ENCODE measurements at places on chromosomes 16 and 17. TPM values are rescaled to one million over a fixed set of nuclear protein-coding genes. Genes with fewer than 3 reads are reported as not detected.

- DNase-seq = peak; percentile 79
Measured at GRCh38 chr16:57513371-57514102, 22.8 kb downstream of the CCDC102A start.

The CCDC200 gene
- not detected for total RNA-seq

DNA sequence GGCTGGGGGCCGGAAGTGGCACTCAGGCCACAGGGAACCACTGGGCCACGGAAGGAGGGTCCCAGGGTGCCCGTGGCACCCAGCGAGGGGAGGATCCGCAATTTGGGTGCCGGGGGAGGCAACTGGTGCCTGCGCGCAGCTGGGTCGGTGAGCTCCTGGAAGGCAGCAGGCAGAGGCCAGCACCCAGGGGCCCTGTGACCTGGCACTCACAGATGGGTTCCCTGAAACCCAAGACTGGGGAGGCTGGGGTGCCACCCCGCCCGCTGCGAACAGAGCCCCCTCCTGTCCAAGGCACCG, 663 bp downstream of the SSTR5 start:
- DNase-seq = no peak

DNA sequence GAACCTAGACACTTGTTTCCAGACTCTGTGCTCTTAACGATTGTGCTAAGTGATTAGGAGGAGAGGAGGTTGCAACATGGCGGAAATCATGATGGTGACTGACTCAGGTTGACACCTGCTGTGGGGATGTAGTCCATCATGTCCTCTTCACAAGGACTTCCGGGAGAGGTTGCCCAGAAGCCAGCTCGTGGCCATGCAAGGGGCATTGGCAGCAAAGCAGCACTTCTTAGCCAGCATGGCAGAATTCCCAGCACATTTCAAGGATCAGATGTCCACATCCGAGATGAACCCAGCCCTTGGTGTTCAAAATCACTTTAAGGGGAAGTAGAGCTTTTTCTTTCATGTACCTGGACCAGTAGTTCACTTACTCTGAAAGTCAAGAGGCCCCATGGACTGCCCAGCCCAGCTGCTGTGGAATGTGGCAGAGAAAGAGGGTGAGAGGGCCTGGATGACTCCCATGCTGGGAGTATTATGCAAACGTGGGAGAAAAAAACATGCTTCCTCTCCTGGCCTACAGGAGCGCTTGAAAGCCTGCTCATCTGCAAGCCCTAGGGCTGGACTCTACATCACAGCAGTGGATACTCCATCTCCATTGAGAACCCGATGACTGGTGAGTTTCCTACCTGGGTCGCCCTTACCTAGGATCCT, 65.5 kb downstream of the IRX6 start:
- DNase-seq = peak; percentile 77

DNA sequence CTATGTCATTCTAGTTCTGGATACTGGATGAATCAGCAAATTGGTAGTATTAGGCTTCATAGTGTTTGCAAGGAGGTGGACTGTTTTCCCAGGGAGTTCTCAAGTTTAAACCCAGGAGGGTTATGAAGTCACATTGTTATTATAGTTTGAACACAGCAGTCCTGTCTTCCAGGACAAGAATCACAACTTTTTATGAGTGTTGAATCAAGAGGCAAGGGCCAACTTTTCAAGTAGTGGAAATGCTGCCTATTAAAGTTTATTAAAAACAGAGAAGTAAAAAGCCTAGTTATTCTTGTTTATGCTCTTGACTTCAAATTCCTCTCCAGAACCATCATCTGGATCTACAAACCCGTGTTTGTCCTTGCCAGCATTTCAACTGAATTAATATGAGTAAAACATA, 86.3 kb upstream of the GOT2 start:
- DNase-seq = no peak

DNA sequence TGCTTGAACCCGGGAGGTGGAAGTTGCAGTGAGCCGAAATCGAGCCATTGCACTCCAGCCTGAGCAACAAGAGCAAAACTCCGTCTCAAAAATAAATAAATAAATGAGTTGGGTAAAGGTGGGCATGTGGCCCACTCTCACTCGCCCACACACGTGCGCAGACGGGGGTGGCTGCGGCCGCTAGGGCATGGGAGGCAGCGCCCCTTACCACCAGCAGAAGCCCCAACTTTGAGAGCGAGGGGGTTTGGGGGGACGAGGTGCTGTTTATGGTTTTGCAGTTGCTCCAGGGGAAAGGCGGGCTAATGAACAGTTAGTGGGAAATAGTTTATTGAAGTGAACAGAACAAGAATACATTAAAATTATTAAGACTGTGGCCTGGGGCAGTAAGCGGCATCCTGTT, 14.9 kb upstream of the RBFOX3 start:
- DNase-seq = peak; percentile 18

DNA sequence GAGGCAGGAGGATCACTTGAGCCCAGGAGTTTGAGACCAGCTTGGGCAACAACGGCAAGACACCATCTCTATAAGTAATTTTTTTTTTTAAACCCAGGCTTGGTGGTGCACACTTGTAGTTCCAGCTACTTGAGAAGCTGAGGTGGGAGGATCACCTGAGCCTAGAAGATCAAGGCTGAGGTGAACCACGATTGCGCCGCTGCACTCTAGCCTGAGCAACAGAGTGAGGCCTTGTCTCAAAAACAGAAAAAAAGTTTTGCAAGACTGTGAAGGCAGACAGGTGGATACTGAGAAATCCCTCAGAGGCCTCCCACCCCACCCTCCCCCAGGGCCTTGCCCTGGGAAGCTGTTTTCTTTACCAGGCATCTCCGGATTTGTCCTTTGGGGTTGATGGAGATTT, 125.4 kb downstream of the MGAT5B start:
- DNase-seq = no peak

The KRT14 gene
- not detected for total RNA-seq

- DNase-seq = no peak
Measured at GRCh38 chr17:19368229-19368628, 5.7 kb upstream of the B9D1 start.

DNA sequence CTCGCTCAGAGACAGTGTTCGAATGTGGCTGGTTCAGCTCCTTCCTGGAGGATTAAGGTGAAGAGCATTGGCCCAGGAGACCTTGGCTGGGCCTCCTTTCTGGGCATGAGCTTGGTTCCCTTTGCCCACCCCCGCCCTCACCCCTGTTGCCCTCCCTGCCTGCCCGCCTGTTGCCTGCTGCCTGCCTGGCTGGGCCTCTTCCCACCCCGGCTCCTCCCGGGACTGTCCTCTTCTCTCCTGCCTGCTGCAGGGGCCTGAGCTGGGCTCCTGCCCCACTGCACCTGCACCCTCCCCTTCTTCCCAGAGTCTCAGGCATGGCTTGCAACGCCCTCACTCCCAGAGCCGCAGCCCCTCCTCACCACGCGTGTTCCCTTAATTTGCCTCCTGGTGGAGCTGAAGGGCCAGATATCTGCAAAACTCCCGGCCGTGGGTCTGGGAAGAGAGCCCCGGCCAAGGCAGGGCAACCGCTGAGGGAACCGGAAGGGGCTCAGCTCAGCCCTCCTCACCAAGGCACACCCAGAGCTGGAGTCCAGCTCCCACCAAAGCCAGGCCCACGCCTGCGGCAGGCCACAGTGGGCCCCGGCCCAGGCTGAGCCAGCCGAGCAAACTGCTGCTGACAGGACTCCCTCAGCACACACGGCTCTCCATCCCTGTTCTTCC, 31.2 kb downstream of the MNT start:
- DNase-seq = no peak

- DNase-seq = no peak
Measured at GRCh38 chr17:27621536-27621935, 9.5 kb upstream of the LGALS9 start.

DNA sequence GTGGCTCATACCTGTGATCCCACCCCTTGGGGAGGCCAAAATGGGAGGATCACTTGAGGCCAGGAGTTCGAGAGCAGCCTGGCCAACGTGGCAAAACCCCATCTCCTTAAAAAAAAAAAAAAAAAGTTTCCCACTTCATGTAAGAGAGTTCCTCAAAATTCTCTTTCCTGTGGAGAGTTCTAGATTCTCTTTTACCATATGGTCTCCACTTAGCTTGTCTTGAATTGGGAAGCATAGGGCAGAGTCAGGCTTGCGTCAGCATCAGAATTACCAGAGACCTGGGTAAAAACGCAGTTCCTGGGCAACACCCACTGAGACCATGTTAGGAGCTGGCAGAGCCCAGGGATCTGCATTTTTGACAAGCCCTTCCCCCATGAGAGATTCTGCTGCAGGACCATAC, 158.4 kb downstream of the CCDC182 start:
- DNase-seq = no peak

- no peak for DNase-seq
Measured at GRCh38 chr17:28484296-28484695, 10.9 kb downstream of the SLC13A2 start.

- DNase-seq = no peak
Measured at GRCh38 chr16:48318630-48319029, 66.6 kb downstream of the SIAH1 start.

DNA sequence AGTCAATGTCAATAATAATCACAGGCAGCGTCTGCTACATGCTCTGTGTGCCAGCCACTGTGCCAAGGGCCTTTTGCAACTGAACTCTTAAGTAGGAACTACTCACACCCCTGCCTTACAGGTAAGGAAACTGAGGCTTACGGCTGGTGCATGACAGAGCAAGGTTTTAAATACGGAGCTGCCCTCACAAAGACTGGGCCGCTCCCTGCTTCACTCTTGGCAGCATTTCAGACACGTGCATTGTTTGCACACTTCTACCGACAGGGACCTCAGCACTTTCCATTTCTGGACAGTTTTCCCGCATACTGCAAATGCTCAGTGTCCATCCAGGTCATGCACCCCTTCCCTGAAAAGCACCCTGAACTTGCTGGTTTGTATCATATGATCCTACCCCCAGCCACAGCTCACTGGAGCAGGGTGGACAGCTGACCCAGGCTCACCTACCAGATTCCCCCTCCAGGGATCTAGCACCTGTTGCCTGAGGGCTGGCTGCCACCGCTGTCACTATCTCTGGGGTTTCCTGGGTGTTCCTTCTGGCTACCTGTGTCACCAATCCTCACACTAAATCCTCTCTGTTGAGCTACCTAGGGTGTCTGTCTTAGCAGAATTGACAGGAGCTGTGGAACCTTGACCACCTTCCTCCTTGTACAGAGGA, 142.9 kb downstream of the C16orf78 start:
- no peak for DNase-seq

DNA sequence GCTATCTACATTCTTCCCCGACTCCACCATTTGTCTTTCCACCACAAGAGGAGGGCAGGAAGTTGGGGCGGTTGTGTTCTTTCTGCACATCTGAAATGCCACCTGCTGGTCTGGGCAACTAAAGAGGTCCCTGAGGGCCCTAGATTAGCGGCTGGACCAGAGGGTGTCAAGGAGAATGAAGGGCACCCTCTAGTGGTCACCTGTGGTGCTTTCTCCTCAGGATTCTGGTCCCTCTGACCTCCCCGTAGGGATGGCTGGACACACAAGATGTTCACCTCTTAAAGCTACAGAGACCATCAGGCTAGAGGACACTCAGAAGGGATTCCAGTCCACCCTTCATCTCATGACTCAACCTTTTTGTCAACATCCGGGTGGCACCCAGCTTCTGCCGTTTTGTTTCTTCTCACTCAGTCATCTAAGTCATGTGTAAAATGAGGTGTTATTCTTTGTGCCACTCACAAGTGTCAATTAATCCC, 2.9 kb upstream of the SCIMP start:
- DNase-seq = peak; percentile 72

DNA sequence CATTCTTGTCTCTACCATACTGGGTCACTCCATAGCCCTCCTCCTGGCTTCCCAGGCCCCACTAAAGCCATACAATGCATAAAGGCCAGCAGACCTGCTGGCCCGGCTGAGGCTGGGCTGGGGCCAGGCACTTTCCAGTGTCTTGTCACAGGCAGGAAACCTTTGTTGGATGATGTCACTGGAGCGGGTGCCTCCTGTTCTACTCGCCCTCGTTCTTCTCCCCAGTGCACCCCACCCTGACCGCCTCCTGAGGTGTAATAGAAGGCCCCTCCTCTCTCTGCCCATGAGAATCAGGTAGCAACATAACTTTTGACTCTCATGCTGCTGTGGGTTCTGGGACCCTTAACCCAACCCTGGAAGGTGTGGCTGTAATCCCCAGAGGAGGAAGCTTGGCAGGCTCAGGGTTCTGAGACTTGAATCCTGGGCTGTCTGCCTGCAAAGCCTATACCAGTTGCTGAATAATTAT, 54.2 kb upstream of the IL34 start:
- DNase-seq = no peak

The CCL17 gene
- total RNA-seq = 2.8 TPM

GRCh38 chr17:45052052-45052772, 780 bp upstream of the DCAKD start:
- peak; percentile 55 for DNase-seq

GRCh38 chr17:77817953-77818352, 140.6 kb upstream of the TNRC6C start:
- DNase-seq = no peak

DNA sequence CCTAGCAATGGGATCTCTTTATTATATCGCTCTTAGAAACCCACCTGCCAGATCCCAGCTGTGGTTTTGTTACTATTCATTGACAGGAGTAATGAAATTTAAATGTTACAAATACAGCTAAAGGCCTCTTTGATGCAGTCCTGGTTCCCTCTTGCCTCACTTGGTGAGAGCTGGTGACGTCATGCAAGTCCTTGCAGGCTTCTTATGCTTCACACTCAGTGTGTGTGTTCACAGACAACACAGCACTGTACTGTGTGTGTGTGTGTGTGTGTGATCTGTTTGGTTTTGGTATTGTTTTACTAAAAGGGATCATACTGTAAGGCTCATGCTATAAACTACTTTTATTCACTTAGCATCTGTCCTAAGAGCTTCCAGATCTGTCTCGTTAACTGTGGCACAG, 75.0 kb downstream of the USP22 start:
- DNase-seq = no peak

DNA sequence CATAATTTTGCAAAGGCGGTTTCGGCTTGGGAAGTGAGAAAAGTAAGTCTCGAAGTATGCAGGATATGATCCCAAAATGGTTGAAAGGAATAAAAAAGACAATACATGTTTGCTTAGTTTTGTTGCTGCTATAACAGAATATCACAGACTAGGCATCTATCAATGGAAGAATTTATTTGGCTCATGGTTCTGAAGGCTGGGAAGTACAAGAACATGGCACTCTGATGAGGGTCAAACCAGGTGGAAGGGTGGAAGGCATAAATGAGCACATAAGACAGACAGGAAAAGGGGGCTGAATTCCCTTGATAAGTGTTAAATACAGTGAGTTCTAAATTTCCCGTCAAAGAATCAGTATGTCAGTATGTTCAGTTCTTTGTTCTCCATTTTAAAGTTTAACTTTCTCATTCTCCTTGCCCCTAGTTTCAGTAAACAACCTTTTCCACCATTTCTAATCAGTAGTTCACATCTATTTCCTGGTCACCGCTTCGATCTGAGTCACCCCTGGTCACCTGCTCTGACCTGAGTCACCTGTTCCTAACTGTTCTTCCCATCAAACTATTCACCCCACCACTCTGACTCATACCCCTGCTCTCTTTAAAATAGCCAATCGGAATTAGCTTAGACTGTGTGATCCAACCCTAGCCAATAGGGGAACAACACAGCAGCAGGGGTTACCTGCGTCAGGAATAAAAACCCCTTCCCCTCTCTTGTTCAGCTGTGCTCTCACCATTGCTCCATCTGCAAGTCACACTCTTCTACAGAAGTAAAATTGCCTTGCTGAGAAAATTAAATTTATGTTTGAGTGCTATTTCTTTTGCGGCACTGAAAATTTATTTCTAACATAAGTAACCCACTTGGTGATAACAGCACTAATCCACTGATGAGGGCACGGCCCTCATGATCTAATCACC, 240.8 kb downstream of the STX8 start:
- no peak for DNase-seq

GRCh38 chr17:59485015-59485414, 80.4 kb upstream of the DHX40 start:
- DNase-seq = no peak

The TRIM72 gene
- total RNA-seq = 0.06 TPM

GRCh38 chr16:85637808-85638647, 24.9 kb downstream of the GSE1 start:
- peak; percentile 83 for DNase-seq
